ENCODE measurements at places on chromosomes 12 and 14.
A peak's percentile ranks its signal among the peaks of the same experiment; 100 is the strongest.

DNA sequence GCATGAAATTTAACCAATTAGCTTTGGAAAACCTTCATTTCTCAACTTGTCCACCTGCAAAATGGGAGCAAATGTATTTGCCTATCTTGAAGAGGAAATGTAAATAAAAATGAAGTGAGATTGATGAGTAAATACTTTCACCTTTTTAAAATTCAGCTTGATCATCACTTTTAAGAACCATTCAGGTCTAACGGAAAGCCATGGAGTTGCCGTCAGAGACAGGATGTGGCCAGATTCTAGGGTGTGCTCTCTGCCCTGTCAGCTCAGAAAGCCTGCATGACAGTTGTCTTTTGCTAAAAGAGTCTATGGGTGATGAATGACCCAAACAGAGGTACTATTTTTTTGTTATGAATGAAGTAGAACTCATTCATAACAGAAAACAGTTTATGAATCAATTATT lies 104.3 kb upstream of the SLC35F4 start:
- DNase-seq = no peak

DNA sequence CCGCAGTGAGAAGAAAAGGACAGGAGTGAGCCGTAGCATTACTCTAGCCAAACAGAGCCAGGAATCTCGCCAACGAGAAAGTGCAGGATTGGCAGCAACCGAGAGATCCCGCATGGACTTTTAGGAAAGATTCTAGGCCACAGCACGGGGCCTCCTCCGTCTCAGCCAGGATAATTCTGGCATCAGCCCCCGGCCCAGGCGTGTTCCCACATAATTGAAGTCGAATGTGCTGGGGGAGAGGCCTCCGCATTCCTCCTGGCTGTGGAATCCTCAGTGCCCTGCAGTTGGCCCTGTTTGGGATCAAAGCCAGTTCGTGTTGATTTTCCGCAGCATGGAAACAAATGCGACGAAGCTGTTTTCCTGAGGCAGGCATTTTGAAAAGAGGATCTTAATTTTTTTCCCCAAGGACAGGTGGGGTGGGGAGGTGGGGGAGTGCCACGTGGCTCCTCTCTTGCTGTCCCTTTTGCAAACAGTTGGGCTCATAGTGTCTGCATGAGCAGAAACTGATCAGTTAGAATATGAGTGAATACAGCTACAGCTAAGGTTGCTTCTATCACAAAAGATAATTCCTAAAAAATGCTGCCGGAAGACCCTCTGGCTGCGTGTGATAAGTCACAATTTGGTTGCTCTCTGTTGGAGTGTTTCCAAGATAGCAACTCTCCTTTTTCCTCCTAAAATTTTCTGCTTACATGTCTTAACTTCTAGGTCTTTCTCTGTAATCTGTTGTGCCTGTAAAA lies 37.3 kb upstream of the ATXN2 start:
- no peak for DNase-seq

DNA sequence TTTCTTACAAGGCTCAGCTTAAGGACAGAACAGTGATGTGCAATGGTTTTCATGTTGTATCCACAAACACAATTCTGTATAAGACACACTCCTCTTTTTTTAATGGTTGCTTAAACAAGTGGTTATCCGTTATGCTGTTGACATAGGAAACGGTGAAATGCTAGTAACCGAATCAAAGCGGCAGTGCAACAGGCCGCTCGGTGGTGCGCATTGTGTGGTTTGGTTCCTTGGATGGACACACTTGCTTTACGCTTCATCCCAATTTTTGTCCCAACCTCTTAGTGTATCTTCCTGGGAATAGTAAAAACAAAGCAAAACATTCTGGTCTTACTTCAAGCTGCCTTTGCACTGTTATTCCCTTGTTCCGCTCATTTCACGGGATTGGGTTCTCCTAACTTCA lies 650 bp upstream of the PTGER2 start:
- DNase-seq = no peak

GRCh38 chr12:45406988-45407850 lies 191.3 kb downstream of the ANO6 start:
- no peak for DNase-seq

DNA sequence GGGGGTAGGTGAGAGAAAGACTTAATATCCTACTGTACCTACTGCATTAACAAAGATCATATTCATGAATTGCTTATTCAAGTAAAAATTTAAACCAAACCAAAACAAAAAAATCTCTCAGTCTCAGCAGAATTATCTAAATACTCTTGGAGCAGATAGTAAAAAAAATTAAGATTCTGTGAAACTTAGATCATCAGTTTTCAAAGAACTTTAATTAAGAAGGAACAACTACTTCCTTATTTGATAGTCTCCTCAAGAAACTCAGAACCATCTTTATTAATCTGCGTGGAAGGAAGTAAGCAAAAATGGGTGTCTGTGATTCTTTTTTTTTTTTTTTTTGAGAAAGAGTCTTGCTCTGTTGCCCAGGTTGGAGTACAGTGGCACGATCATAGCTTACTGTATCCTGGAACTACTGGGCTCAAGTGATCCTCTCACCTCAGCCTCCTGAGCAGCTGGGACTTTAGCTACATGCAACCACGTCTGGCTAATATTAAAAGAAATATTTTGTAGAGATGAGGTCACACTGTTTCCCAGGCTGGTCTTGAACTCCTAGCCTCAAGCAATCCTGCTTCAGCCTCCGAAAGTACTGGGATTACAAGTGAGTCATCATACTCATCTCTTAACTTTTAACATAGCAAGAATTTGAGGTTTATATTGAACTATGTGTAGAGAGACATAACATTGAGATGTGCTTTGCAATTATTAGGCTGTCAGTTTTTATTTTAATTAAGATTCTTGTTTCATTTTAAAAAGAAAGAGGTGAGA lies 37.4 kb downstream of the GAS2L3 start:
- no peak for DNase-seq

- DNase-seq = no peak
Measured at GRCh38 chr14:90388437-90388836, 8.4 kb upstream of the CALM1 start.

- DNase-seq = no peak
Measured at GRCh38 chr12:127393465-127393864, 873.5 kb upstream of the TMEM132C start.

DNA sequence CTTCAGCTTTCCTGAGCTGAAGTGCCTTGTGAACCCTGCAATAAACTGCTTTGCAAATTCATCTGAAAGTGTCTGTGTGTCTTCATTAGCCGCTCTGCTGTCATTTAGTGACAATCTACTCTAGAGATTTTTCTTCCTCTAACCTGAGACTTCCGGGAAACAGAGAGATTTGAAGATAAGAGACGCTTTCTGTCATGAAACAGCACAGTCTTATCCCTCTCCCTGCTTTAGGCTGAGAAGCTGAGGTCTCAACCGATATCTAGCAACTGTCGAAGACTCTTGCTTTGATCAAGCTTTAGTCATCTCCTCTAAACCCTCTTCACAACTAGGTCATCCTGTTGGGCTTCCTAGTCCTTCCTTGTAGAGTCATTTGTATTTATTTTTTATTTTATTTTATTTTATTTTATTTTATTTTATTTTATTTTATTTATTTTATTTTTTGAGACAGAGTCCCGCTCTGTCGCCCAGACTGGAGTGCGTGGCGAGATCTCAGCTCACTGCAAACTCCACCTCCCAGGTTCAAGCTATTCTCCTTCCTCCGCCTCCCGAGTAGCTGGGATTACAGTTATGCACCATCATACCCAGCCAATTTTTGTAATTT lies 1.2 kb downstream of the RNASE2 start:
- no peak for DNase-seq

- DNase-seq = no peak
Measured at GRCh38 chr12:122602456-122602855, 75.4 kb downstream of the KNTC1 start.

DNA sequence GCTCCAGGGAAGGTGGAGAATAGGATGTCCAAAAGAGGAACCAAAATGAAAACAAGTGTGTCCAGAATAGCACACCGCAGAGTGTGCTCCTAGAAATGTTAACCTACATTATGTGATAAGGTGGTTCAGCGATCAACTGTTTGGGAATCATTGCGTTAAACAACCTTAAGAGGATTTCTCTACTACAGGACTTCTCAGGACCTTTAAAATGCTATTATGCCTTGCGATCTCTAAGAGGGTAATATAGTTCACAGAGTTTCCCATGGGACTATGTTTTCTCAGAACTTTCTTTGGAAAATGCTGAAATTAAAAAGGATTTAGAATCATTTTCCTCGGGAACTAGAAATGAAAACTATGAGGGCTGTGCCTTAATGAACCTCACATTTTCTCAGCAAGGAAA lies 1.8 kb downstream of the GLT8D2 start:
- no peak for DNase-seq

- DNase-seq = no peak
Measured at GRCh38 chr14:96117101-96117897, 78.1 kb downstream of the C14orf132 start.

DNA sequence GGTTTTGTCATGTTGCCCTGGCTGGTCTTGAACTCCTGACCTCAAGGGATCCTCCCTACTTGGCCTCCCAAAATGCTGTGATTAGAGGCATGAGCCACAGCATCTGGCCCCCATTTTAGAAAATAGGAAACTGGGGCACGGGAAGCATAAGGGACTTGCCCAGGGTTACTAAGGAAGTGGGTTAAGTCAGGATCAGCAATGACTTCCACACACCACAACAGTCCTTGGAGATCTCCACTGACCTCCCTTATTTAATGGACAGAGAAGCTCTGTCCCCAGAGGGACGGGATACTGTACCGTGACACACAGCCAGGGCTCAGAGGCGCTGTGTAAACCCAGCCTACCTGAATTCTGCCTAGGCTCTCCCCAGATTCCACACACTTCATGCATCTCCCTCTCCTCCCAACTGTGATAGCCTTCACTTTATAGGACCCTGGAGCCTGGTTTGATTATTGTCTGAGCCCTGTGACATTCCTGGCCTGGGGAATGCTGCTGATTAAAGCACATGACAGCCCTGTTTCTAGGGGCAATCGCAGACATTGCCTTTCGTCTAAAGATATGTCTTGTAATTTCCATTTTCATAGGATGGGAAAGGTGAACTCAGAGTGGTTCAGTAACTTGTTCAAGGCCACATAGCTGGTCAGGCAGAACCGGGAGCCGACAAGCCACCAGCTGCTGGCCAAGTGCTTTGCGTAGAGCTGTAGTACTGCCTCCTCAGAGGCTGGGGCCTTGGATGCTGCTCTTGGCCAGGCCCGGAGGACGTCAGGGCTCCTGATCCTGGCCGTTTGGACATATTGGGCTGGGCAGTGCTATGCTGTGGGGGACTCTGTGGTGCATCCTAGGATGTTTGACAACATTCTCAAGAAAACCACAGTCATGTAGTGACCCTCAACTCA lies 20.8 kb downstream of the SERPINA1 start:
- DNase-seq = no peak

- DNase-seq = no peak
Measured at GRCh38 chr12:132566516-132567131, 43.8 kb downstream of the LRCOL1 start.

- no peak for DNase-seq
Measured at GRCh38 chr14:40119765-40120164, 687.5 kb upstream of the FBXO33 start.

- no peak for DNase-seq
Measured at GRCh38 chr12:6434205-6435140, 10.3 kb upstream of the CD27 start.

DNA sequence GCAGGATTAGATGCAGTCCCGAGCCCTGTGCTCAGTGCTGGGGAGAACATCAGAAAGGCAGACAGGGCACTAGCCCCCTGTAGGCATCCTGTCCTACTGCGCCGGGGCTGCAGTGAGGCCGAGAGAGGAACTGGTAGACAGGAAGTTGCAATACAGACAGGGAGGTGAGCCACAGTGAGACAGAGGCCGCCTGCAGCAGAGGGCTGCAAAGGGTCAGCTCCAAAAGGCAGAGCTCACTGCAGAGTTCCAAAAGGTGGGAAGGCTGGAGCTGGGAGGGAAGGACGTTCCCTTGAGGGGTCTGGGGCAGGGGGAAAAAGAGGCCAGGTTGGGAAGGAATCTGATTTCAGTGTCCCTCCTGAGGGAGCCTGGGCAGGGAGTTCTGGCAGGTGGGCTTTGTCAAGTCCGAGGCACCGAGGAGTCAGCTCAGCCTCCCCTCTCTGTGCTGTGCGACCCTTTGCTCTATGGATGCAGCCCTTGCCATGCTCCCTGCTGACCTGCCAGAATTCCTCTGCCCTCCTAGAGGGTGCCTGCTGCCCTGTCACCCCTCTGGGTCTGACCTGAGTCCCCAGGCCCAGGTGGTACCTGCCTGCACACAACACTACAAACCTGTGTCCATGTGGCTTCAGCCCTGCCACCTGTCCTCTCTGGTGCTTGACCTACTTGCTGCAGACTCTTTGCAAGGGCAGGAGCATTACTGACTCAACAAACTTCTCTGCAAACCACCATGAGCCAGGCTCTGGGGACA lies 63.5 kb downstream of the PRMT8 start:
- no peak for DNase-seq

- DNase-seq = no peak
Measured at GRCh38 chr12:1760566-1761382, 59.6 kb upstream of the LRTM2 start.

DNA sequence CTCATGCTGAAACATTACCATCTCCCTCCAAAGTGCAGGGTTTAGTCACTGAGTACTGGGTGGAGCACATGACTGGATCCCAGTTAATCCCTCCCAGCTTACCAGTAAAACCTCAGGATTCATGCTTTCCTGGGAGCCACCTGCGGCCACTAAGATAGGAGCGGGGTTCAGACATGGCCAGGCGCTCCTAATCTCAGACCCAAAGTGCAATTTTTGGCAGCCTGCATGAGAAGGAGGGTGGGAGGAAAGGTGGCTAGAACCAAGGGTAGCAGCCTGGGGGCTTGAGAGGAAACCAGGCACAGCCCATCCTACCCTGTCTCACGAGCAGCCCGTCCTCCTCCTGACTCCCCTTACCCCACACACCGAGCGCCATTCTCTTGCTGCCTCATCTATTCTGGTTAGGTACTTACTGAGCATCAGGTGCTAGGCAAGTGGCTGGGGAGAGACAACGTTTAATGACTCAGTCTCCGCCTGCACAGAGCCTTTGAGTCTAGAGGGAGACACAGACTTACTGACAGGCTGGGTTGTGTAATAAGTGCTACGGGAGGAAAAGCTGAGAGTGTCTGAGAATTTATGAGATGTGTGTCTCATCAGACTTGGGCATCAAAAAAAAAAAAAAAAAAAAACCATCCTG lies 9.9 kb downstream of the GPRC5A start:
- DNase-seq = peak; percentile 6
